HFFc6 (cell line): ENCODE measurements at places on chromosomes 6 and 20. TPM values are rescaled to one million over a fixed set of nuclear protein-coding genes. Genes with fewer than 3 reads are reported as not detected.

Gene KCNQ2
- not detected in 2 replicates for total RNA-seq

Gene ADGRF4
- not detected in 3 replicates for total RNA-seq

- H3K4me1 ChIP-seq, result peaks cover 67% of the 10 kb centered on the region
- no peak for DNase-seq
- peaks cover 3% of the 10 kb centered on the region for H3K27me3 ChIP-seq
- no peak overlapping the region; the same call in 1 of the 2 replicates for H3K4me3 ChIP-seq
- no peak overlapping the region for H3K27ac ChIP-seq
- H3K36me3 ChIP-seq, result no peaks in the 10 kb centered on the region
Measured at GRCh38 chr20:44702776-44703175, 12.4 kb upstream of the CCN5 start.

DNA sequence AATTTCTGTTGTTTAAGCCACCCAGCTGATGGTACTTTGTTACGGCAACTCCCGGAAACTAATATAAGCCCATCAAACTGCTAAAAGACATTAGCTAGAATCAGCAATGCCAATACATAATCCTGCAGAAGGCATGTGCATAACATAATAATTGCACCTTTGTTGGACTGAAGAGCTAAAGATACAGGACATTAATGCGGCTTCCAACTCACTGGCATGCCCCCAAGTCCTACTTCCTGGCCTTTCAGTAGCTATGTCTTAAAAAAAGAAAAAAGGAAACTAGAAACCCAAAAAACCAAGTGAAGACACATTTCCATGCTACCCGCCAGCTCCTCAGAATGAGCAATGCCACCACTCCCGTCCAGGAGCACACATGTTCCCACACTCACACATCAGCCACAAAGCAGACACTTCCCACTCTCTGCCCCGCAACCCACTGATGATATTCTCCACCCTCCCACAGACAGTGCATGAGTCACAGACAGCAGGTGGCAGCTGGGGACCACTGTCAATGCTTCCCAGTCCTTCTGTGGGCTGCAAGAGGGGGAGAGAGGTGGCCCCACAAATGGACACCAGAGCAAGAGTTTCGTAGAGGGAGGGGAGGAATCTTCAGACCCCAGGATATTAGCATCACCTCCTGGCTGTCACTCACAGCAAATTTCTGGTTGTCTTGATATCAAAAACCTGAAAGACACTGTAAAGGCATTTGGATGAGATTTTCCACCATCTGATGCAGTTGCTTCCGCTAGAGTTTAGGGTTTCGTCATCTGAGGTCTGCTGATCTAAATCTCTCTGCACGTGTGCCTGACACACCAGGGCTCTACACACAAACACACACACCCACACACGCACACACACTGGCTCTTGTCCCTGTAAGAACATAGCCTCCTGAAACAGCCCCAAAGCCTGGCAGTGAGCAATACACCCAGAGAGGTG, 32.8 kb downstream of the GFOD1 start:
- H3K4me1 ChIP-seq, result peaks cover 27% of the 10 kb centered on the region
- no peaks in the 10 kb centered on the region for H3K27me3 ChIP-seq
- H3K36me3 ChIP-seq, result no peaks in the 10 kb centered on the region; the same call in 1 of the 2 replicates
- no peak overlapping the region for H3K4me3 ChIP-seq

- H3K4me3 ChIP-seq, result peak overlapping the region; percentile 80
- peaks cover 7% of the 10 kb centered on the region for H3K27me3 ChIP-seq
- peak overlapping the region; percentile 94 for H3K27ac ChIP-seq
- DNase-seq, result no peak
- peaks cover 9% of the 10 kb centered on the region; the same call in 1 of the 2 replicates for H3K36me3 ChIP-seq
- H3K4me1 ChIP-seq, result peaks cover 42% of the 10 kb centered on the region
Measured at GRCh38 chr6:26520237-26520849, 17.8 kb upstream of the HMGN4 start.

GRCh38 chr20:32301719-32302506, 24.5 kb downstream of the KIF3B start:
- peaks cover 20% of the 10 kb centered on the region for H3K4me1 ChIP-seq
- H3K27me3 ChIP-seq, result no peaks in the 10 kb centered on the region; the same call in 1 of the 2 replicates
- no peak overlapping the region for H3K4me3 ChIP-seq
- no peaks in the 10 kb centered on the region for H3K36me3 ChIP-seq

DNA sequence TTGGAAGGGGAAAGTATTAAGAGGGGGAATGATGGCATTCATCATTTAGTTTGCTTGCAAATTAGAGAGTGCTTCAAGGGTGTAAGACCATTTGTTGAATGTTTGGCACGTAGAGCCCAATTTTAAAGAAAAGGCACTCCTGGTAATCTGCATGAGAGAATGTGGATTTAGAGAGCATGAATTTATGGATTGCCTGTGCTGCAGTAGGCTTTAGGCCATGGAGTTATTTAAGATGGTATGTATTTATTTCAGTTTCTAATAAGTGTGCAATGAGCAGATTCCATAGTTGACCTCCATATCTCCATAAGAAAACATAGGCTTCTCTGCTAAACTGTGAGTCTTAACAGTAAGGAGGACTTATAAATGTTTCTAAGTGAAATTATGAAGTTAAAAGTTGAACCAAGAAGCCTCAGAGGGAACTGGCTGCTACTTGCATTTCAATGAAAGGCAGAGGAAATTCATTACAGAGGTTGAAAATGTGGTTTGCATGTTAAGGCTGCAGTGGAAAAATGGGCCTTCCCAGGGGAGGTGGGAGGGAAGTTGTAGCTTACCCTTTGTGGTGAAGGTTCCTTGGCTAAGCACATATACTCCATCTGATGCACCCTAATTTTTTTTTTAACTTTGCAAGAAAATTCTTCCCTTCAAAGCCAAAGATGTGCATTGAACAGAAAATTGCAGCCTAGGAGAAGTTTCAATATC, 134.2 kb downstream of the CARMIL1 start:
- H3K4me1 ChIP-seq, result peaks cover 41% of the 10 kb centered on the region
- H3K36me3 ChIP-seq, result no peaks in the 10 kb centered on the region
- no peak overlapping the region for H3K4me3 ChIP-seq
- no peak overlapping the region for H3K27ac ChIP-seq

- H3K36me3 ChIP-seq, result no peaks in the 10 kb centered on the region
- no peak for DNase-seq
- no peak overlapping the region for H3K27ac ChIP-seq
- H3K4me3 ChIP-seq, result no peak overlapping the region
- no peaks in the 10 kb centered on the region for H3K4me1 ChIP-seq
Measured at GRCh38 chr6:54958446-54958845, 111.9 kb downstream of the FAM83B start.

- H3K4me3 ChIP-seq, result no peak overlapping the region
- DNase-seq, result no peak
- no peaks in the 10 kb centered on the region for H3K36me3 ChIP-seq
- H3K27me3 ChIP-seq, result no peaks in the 10 kb centered on the region
- no peaks in the 10 kb centered on the region for H3K4me1 ChIP-seq
Measured at GRCh38 chr6:102853249-102853955, 1459.9 kb downstream of the GRIK2 start.

GRCh38 chr20:62487561-62488354, 12.0 kb upstream of the GATA5 start:
- H3K4me3 ChIP-seq, result no peak overlapping the region
- peaks cover 6% of the 10 kb centered on the region for H3K4me1 ChIP-seq

GRCh38 chr6:129685662-129686031, 24.3 kb downstream of the ARHGAP18 start:
- DNase-seq, result no peak
- peaks cover 94% of the 10 kb centered on the region for H3K4me1 ChIP-seq
- H3K36me3 ChIP-seq, result peaks cover 54% of the 10 kb centered on the region
- H3K4me3 ChIP-seq, result peak overlapping the region; percentile 21; the same call in 1 of the 2 replicates

DNA sequence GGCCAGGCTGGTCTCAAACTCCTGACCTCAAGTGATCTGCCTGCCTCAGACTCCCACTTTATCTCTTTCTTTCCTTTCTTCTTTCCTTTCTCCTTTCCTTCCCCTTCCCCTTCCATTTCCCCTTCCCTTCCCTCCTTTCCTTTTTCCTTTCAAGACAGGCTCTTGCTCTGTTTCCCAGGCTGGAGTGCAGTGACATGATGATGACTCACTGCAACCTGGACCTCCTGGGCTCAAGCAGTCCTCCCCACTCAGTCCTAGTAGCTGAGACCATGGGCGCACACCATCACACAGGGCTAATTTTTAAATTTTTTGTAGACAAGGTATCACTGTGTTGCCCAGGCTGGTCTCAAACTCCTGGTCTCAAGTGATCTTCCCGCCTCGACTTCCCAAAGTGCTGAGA, 377.6 kb upstream of the ZFP64 start:
- H3K27ac ChIP-seq, result no peak overlapping the region
- no peaks in the 10 kb centered on the region; the same call in 1 of the 2 replicates for H3K27me3 ChIP-seq
- H3K4me1 ChIP-seq, result no peaks in the 10 kb centered on the region; the same call in 1 of the 2 replicates
- H3K4me3 ChIP-seq, result no peak overlapping the region
- no peak for DNase-seq
- H3K36me3 ChIP-seq, result no peaks in the 10 kb centered on the region

Gene VSTM2L
- 0.17 to 0.96 TPM (median 0.95 TPM) in 3 replicates for total RNA-seq

GRCh38 chr6:122330315-122330714, 69.1 kb upstream of the HSF2 start:
- H3K4me1 ChIP-seq, result no peaks in the 10 kb centered on the region
- H3K27ac ChIP-seq, result no peak overlapping the region
- no peak for DNase-seq
- no peak overlapping the region for H3K4me3 ChIP-seq
- no peaks in the 10 kb centered on the region for H3K36me3 ChIP-seq
- no peaks in the 10 kb centered on the region for H3K27me3 ChIP-seq

Gene CLPSL2
- total RNA-seq, result not detected in 3 replicates

GRCh38 chr6:130843575-130844320, 16.5 kb downstream of the SMLR1 start:
- peak; percentile 54 for DNase-seq
- H3K27ac ChIP-seq, result no peak overlapping the region
- H3K27me3 ChIP-seq, result no peaks in the 10 kb centered on the region; the same call in 1 of the 2 replicates
- H3K36me3 ChIP-seq, result peaks cover 2% of the 10 kb centered on the region; the same call in 1 of the 2 replicates
- H3K4me3 ChIP-seq, result no peak overlapping the region

DNA sequence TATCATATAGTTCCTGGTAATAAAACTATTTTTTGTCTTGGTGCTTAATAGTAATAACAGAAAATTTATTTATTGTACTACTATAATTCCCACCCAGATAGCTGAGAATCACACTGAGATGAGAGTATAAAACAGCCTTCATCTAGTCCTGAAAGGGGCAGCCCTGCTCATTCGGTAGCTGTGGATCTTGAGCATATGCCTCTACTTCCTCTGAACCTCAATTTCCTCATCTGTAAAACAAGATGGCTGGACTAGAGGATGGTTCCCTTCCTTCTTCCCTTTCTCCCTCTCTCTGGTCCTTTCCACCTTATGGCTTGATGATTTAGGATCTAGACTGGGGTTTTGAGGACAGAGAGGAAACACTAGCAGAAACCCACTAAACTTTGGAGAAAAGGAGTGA, 15.0 kb downstream of the FKBP5 start:
- H3K4me1 ChIP-seq, result peaks cover 44% of the 10 kb centered on the region
- H3K27ac ChIP-seq, result no peak overlapping the region; the same call in 1 of the 2 replicates
- no peak for DNase-seq
- H3K36me3 ChIP-seq, result no peaks in the 10 kb centered on the region

Gene UBE3D
- 3.6 to 4.3 TPM (median 3.6 TPM) in 3 replicates for total RNA-seq

GRCh38 chr20:40319741-40320516, 369.1 kb downstream of the MAFB start:
- H3K4me3 ChIP-seq, result no peak overlapping the region
- H3K36me3 ChIP-seq, result no peaks in the 10 kb centered on the region
- H3K4me1 ChIP-seq, result no peaks in the 10 kb centered on the region

- H3K36me3 ChIP-seq, result peaks cover 6% of the 10 kb centered on the region; the same call in 1 of the 2 replicates
- DNase-seq, result no peak
- H3K27ac ChIP-seq, result no peak overlapping the region
- H3K4me1 ChIP-seq, result peaks cover 15% of the 10 kb centered on the region
Measured at GRCh38 chr6:24408719-24409410, 6.1 kb downstream of the MRS2 start.

DNA sequence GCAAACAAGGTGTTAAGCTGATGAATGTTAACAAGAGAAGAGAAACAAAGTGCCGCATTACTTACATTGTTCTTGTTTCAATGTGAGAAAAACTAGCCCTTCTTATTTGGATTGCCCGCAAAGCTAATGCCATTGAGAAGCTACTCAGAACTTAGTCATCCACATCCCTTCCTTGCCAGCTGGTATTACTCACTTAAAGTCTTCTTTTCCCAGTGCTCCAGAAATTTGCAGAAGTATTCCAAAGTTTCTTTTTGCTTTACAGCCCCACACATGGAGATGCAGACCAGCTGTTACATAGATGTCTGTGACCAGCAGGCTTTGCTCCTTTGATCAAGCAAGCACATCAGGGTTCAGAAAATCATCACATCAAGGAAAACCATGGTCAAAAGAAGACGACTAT, 529.0 kb downstream of the TBC1D32 start:
- H3K27ac ChIP-seq, result no peak overlapping the region
- no peaks in the 10 kb centered on the region for H3K36me3 ChIP-seq
- no peaks in the 10 kb centered on the region for H3K4me1 ChIP-seq
- H3K4me3 ChIP-seq, result no peak overlapping the region
- DNase-seq, result no peak

Gene ZNF831
- not detected in 3 replicates for total RNA-seq

GRCh38 chr6:33431880-33432541, 12.1 kb downstream of the SYNGAP1 start:
- no peak for DNase-seq
- H3K4me1 ChIP-seq, result peaks cover 61% of the 10 kb centered on the region
- H3K36me3 ChIP-seq, result peaks cover 18% of the 10 kb centered on the region; the same call in 1 of the 2 replicates
- H3K4me3 ChIP-seq, result no peak overlapping the region

Gene ZSCAN26
- 8.7 to 10.0 TPM (median 8.8 TPM) in 3 replicates for total RNA-seq

DNA sequence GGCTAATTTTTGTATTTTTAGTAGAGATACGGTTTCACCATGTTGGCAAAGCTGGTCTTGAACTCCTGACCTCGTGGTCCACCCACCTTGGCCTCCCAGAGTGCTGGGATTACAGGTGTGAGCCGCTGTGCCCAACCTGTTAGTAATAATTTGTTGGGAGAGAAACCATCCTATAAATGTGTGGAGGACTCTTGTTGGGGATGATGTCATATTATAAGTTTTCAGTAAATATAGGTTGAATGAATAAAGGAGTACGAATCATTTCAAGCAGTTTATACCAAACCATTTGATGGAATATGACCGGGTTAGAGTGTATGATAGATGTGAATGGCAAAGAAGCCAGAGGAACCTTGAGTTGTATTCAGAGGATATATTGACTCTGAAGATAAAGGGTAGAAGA, 240.8 kb downstream of the SAMD5 start:
- H3K4me1 ChIP-seq, result no peaks in the 10 kb centered on the region
- H3K27ac ChIP-seq, result no peak overlapping the region
- H3K27me3 ChIP-seq, result no peaks in the 10 kb centered on the region; the same call in 1 of the 2 replicates
- H3K36me3 ChIP-seq, result no peaks in the 10 kb centered on the region

GRCh38 chr20:61023612-61024011, 228.4 kb upstream of the CDH4 start:
- no peak overlapping the region for H3K4me3 ChIP-seq
- no peak overlapping the region for H3K27ac ChIP-seq
- H3K27me3 ChIP-seq, result peaks cover 5% of the 10 kb centered on the region; the same call in 1 of the 2 replicates

GRCh38 chr6:41607736-41608135, 30.5 kb upstream of the MDFI start:
- no peak for DNase-seq
- peaks cover 16% of the 10 kb centered on the region for H3K4me1 ChIP-seq
- peaks cover 5% of the 10 kb centered on the region for H3K36me3 ChIP-seq
- H3K27ac ChIP-seq, result no peak overlapping the region
- no peak overlapping the region for H3K4me3 ChIP-seq

DNA sequence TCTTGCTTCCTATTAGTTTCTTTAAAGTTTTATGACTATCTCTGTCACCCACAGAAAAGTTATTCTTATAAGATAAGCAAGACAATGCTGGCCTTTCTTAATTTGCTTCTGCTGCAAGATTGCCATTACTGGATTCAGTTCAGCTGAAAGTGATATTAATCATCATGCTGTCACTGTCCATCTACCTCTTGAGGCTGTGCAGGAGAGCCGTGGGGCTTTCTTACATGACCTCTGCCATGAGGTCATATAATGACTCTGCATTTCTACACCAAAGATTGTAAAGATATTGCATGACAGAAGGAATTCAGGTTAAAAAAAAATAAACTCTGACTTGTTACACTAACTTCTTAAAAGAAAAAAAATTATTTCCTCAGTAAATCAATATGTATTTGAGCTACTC, 106.9 kb downstream of the TRDN start:
- no peak overlapping the region for H3K4me3 ChIP-seq
- H3K36me3 ChIP-seq, result no peaks in the 10 kb centered on the region
- no peak for DNase-seq
- no peaks in the 10 kb centered on the region for H3K4me1 ChIP-seq

Gene TSHZ2
- not detected in 3 replicates for total RNA-seq
